Fibroblast of the conjunctiva (primary cell): ENCODE measurements at places on chromosomes 5 and 9.
A peak's percentile ranks its signal among the peaks of the same experiment; 100 is the strongest.

DNA sequence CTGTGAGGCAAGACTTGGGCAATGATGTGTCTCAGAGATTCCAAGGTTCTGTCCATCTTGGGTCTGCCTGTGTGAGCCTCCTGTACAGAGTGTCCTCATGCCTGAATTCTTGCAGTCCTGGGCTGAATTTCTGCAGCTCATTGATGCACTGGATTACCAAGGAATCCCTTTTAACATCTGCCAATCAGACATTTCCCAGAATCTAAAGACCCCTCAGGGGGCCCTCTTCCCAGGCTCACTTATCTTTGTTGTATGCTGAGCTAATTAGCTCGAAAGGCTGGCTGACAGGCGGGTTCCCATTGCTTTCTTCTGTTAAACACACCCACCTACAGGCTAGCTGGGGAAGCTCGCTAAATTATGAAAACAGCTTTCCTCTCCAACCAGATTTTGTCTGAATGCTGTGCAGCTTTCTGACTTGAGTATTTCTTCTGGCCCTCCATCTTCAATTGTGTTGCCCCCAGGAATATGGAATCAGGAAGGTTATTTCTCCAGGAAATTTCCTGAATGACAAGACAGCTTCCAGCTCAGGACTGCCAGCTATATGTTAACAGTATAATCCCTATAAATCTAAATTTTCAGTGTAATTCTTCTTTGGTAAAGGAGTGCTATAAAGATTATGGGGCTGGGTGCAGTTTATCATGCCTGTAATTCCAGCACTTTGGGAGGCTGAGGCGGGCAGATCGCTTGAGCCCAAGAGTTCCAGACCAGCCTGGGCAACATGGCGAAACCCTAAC is at the start of gene LIX1:
LIX1 (minus strand) TSS at position 91 of the 734 bp plus-strand sequence; CDS start at position 56, 35 bp downstream.
- peak; percentile 22 for DNase-seq

DNA sequence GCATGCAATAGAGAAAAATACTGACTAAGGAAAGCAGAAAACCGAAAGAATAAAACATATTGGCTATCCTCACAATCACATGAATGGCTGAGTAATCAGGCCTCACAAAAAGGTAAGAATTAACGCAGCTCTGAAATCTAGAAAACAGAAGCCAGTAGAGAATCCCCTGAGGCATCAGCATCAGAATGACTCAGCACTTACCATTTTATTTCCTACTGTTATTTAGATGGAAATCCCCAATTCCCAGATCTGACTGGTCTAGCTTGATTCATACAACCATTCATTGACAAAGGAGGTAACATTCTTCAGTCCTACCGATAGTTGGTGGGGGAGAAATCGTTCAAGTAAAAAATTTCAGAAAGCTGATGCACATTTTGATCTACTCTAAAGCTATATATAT is 1408.4 kb upstream of the WWC1 start:
- peak; percentile 10 for DNase-seq

DNA sequence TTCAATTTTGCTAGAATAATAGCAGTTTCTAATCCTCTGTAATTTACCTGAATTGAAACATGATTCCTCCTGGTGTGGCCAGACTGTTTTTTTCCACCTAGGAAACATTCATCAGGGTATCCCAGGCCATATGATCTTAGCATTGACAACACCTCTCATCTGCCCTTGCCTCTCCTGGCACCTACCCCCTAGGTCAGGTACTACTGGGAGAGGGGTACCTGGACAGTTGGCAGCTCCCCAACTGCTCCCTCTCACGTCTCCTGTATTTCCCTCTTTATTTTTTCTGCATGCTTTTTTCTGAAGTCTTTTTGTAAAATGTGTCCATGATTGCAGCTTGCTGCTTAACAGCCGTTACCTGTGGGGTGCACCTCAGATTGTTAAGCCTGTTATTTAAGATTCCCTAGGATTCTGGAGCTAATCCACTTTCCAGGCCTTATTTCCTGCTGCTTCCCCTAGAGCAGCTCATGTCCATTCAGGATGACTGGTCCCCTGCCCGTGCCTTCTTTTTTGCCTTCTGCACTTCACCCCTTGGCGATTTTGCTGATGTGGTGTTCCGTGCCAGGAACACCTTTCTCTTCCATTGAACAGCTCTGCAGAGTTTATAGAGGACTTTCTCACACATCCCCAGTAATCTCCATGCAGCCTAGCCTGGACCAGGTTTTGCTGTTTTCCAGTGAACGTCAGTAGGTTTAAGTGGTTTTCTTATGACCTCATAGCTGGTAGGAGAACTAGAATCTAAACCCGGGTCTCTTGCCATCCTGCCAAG is 33.6 kb downstream of the SNX30 start:
- DNase-seq: no peak

GRCh38 chr9:72589667-72590521 is 68.5 kb downstream of the TMC1 start:
- DNase-seq: no peak

DNA sequence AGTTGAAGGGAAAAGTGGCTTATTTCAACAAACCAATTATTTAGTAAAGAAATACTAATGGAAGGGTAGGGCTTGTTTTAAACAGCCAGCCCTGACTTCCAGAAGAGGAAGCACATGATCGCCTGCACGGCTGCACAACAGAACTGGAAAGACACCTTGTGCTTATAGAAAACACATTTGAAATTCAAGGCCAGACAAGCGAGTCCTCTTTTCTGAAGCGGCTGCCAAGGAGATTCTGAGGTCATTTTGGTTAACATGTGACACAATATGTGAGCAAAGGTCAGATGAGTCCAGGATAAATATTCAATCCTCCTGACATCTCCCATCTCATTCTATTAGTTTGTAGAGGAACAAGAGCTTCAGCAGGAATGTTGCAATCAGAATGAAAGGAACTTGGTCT is 461.4 kb upstream of the ST8SIA4 start:
- no peak for DNase-seq

GRCh38 chr5:52818360-52818759 is 30.6 kb downstream of the ITGA1 start:
- DNase-seq: no peak

DNA sequence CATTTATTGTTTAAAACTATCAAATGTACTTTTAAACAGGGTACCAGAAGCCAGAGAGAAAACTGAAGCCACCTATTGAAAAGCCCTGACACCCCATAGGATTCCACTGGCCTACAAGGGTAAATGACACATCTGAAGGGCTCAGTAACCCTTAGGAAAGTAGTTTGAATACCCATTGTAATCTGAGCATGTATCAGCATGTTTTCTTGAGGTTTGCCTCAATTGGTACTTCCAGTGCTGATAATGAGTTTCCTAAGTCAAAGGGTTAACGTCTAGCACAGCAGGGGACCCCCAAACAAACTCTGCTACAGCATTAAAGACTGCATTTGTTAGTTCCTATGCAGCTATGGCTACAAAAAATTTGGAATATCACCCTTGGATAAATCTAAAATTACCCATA is 657.1 kb downstream of the NR2F1-AS1 start:
- DNase-seq: no peak

GRCh38 chr5:102294886-102295395 is 1.1 kb downstream of the SLCO4C1 start:
- DNase-seq: no peak

DNA sequence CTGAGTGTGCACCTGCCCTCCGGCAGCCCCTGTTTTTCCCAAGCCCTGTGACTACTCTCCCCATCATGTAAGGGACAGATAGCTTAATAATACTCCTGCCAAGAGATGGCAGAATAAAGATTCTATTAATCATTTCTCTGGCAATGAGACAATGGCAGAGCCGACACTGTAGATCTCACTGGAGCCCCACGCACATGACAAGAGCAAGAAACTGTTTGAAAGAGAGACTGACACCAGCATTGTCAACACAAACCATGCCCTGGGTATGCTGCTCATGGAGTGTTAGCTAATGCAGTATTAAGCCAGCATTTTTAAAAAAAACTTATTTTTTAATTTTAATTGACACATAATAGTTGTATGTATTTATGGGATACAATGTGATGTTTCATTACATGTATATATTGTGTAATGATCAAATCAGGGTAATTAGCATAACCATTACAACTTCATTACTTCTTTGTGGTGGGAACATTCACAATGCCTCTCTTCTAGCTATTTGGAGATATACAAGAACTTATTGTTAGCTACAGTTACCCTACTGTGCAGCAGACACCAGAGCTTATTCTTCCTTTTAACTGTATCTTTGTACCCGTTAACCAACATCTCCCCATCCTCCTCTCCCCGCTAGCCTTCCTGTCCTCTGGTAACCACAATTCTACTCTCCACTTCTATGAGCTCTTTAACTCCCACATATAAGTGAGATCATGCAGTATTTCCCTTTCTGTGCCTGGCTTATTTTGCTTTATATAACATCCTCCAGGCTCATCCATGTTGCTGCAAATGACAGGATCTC is 31.5 kb upstream of the SEMA4D start:
- DNase-seq: no peak

- DNase-seq: no peak
Measured at GRCh38 chr5:134506054-134507039, 19.1 kb upstream of the JADE2 start.

- no peak for DNase-seq
Measured at GRCh38 chr9:17742067-17742466, 163.2 kb downstream of the SH3GL2 start.
